ENCODE measurements at places on chromosomes 16 and 17.

DNA sequence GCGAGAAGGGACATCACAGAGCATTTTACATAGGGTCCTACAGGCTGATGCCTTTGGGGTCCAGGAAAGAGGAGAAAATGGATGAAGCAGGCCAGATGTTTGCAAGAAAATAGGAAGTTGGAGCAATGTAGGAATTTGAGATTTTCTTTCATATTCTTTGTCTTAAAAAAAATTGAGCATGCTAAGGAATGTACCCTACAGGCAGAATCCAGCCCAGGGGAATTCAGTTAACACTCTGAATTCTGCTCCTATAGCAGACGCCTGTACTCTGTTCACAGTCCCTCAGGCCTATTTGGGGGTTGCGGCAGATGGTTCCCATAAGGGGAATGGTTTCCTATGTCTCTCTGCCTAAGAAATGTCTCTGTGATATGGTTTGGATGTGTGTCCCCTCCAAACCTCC lies 393.7 kb upstream of the C16orf82 start:
- DNase-seq: no peak

- DNase-seq: no peak
Measured at GRCh38 chr16:10888320-10888937, 11.4 kb downstream of the CIITA start.

- peak; percentile 41 for DNase-seq
Measured at GRCh38 chr17:68509141-68510057, 2.8 kb upstream of the PRKAR1A start.

DNA sequence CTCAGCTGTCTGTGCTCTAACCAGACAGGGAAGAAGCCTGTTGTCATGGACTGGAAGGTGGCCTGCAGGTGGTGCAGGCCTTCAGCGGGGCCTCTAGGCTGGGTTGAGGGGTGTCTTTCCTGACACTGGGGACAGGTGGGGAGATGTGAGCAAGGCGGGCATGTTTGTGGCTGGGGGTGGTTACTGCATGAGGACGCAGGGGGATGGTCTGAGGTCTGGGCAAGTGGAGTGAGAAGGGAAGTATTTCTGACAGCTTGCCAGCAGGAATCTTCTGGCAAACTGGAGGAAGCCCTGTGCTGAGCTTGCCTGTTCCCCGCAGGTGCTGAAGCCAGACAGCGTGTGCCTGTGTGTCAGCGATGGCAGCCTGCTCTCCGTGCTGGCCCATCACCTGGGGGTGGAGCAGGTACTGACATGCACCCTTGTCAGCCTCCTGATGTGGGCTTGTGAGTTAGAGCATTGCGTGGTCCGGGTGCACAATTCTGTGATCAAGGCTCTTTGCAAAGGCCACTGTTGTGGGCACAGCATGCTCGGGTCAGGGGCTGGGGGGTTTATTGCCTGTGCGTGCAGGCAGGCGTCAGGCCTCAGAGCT lies 36.2 kb downstream of the PRMT7 start:
- DNase-seq: no peak

GRCh38 chr17:66310528-66311148 lies 8.2 kb downstream of the PRKCA start:
- DNase-seq: no peak

- no peak for DNase-seq
Measured at GRCh38 chr16:5018793-5019192, 14.9 kb downstream of the NAGPA start.

DNA sequence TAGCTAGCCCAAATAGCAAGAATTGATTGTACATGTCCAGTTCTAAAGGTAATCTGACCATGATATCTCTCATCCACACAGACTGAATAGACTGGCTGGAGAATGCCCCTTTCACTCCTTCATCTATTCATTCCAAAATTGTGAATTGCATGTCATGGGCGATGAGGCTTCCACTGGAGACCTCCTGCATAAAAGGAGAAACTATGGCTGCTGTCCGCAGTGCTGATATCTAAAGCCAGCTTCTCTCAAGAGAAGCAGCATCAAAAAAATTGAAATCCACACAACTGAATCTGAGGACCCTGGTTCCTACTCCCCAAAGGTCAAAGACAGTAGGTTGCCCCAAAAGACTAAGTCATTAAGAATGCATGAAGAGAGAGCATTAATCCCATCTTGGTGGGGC lies 7.9 kb upstream of the SCNN1G start:
- no peak for DNase-seq

DNA sequence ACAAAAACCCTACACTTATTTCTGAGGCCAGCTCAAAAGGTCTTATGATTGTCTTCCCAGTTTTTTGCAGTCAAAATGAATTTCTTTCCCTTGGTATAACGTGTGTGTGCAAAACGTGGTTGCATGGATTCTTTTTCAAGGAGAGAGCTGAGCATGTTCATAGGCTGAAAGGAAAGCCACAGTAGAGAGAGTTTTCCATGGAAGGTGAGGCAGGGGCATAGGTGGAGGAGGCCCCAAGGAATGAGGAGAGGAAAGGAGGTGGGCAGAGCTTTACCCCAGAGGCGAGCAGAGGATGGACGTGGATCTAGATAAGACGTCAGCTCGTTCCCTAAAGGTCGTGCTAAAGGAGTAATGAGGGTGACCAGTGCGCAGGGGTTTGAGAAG lies 22.8 kb downstream of the TRPV2 start:
- no peak for DNase-seq

DNA sequence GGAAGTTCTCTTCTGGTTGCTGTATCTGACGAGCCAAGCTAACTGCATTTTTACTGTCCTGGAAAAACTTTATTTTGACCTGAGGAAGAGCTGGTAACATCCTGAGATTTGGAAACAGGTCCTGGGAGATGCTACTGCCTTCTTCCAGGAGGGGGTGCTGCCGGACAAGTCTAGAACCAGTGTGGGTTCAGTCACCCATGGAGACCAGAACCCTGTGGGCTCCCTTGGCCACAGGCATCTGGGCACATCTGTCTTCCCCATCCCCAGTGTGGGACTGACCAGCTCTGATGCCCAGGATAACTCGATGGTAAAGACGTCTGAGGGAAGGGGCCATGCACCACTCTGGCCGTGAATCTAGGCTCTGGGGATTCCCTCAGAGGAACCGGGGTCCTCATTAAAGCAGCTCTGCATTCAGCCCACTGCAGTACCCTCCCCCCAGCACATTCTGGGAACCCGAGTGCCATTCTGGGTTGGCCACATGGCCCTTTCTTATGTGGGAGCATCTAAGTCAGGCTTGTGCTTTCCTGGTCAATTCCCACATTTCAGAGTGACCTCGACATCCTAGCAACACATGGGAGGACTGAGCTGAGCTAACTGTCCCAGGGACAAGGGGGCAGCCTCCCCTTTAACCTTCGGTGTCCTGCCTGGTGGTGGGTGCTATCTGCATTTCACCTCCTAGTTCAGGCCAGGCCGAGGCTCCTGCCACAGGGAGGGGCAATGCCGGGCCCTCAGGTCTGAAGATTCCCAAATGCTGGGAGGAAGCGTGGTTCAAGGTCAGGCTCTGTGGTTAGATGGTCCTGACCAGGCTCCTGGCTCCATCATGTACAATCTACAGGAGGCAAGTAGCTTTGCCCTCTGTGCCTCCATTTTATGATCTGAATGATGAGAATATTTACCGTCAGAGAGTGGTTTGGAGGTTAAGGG lies 6.4 kb downstream of the C16orf86 start:
- peak; percentile 84 for DNase-seq

DNA sequence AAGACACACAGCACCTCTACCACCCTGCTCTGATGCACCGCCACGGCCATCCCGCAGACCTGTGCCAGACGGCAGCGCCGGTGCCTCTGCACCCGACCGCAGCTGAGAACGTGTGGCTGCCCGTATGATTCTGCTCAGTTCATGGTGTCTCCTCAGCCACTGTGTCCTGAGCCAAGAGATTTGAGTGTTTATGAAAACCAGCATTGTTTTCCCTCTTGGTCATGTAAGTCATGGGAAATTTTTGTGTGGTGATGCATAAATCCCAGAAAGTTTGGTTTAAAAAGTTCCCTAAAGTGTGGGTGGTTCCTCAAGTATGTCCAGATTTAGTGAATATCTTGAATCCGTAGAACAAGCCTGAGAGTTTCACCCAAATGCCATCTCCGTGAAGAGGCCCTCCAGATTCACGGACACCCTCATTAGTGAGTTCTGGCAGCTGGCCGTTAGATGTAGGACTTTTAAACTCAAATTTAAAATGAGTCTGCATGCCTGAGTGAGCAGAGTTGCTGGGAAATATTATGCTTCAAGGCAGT lies 57.6 kb downstream of the CDRT4 start:
- no peak for DNase-seq

DNA sequence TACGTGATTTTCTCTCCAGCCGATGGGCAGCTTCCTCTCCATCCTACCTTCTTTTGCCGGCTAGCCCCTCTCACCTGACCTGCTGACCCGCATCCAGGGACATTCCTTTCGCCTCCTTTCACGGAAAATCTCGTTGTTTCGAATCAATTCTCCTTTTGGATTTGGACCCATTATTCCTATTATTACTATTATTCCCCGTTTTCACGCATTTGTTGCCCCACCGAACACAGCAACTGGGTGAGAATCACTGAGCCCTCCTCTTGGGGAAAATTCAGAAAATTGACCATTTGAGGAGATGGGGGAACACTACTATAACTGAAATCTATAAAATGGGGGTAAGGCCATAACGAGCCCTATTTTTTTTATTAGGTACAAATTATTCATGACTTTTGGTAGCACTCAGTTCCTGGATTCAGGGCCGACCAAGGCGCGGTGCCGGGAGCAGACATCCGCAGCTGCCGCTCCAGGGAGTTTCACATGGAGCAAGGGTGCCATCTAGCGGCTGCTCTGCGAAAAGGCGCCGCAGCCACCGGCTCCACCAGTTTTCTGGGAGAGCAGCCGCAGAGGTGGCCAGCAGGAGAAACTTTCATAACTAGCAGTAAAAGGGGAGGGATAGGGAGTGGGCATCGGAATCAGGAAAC lies 3.3 kb upstream of the HOXB8 start:
- DNase-seq: peak; percentile 76

DNA sequence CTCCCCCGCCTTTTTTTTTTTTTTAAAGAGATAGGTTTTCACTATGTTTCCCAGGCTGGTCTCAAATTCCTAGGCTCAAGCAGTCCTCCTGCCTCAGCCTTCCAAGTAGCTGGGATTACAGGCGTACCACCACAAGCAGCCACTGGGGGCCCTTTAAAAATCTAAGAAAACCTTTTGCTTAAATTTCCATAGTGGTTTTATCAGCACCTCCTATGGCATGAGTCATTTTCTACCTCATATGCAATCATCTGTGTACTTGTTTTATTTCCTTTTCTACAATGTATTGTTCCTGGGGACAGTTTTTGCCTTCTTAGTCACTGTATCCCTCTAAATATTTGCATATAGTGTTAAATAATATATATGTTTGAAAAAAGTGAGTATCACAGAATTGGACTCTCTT lies 29.2 kb downstream of the GNA13 start:
- DNase-seq: no peak

DNA sequence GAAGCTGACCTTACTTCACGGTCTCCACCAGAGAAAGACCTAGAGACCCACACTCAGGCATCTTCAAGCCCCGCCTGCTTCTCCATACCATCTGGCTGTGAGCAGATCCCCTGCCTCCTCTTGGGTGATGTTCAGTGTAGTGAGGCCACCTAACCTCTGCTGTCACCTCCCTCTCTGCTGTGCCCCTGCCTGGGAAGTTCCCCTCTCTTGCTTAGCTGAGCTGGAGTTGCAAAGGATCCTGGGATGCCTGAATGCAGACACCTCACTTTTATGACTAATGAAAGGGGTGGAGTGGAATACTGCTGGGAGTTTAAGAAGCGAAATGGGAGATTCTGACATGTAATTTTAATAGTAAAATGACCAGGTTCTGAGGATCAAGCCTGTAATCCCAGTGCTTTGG lies 5.8 kb downstream of the IRX3 start:
- no peak for DNase-seq

DNA sequence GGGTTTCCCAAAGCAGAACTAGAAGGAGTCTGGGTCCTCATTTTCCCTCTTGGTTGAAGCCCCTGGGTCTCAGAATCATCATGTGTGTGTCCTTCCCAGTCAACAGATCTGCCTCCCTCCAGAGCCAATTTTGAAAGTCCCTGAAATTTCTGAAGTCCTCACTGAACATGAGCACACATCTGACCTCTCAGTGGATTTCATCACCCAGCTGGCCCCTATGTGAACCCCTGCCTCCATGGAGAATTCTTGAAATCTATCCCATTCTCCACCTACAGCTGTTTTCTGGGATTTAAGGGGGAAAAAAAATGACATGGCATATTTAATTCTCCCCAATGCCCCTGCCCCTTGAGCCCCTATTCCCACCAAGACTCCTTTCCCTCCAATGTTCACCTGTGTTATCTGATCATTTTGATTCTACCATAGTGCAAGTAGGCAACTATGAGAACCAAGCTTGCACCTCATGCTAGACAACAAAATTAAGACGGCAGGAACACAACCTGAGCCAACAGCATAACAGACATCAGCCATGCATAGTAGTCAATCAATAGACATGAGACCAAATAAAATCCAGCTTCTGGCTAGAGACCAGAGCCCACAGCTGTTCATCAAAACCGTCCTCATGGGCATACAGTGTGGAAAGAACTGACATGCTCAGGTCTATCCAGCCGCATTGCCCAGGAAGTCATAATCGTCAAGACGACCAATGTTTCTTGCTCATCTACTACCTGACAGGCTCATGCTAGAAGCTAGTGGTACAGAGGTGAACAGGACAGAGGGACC lies 14.9 kb downstream of the SOX9 start:
- no peak for DNase-seq

DNA sequence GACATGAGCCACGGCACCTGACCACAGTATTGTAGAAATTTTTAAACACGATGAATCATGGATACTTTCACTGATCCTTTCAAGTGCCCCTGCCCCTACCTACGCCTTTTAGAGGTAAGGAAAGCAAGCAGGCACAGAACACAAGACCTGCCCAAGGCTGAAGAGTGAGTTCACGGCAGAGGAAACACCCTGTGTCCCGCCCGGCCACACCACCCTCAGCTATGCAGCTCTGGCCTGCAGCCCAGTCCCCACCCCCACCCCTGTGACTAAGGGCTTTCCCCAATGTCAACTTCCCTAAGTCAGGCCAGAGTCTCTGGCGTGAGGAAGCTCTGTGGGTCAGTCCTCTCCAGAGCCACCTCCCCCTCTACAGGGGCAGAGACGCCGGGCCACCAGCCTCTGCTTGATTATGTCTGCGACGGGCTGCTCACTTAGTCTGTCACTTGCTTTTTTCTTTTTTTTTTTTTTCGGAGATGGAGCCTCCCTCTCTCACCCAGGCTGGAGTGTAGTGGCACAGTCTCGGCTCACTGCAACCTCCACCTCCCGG lies 8.4 kb downstream of the SLC16A5 start:
- peak; percentile 88 for DNase-seq

- no peak for DNase-seq
Measured at GRCh38 chr17:70308618-70309017, 139.3 kb downstream of the KCNJ2 start.

DNA sequence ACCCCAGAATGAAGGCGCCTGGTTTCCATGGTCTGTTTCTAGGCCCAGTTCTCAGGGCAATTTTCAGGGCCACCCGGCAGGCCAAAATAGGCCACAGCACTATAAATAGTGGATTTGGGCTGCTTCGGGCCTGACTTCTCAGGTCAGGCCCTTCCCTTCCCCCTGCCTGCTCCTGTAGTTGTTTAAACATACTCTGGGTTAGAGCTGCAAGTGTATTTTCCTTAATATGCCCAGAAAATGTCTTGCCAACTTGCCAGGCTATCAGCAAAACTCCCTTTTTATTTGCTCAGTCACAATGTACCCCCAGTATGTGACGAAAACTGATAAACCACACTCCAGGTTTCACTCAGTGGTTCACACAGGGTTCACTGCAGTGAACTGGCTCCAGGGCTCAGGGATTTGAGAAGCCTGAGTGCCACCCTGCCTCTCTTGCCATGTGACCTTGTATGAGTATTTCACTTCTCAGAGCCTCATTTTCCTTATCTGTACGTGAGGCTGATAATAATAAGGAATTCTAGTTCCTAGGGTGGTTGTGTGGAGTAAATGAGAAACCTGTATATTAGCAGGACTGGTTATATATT lies 76.5 kb downstream of the GPRC5B start:
- DNase-seq: no peak

All from HL-60 (cell line).